ENCODE measurements at places on chromosomes 1 and 21.

GRCh38 chr1:226066415-226067078, 4.0 kb downstream of the H3-3A start:
- no peak for DNase-seq

- no peak for DNase-seq
Observed at GRCh38 chr1:117586747-117587498, 18.9 kb upstream of the TENT5C start.

- DNase-seq = no peak
Observed at GRCh38 chr21:34691390-34692032, 22.7 kb downstream of the CLIC6 start.

DNA sequence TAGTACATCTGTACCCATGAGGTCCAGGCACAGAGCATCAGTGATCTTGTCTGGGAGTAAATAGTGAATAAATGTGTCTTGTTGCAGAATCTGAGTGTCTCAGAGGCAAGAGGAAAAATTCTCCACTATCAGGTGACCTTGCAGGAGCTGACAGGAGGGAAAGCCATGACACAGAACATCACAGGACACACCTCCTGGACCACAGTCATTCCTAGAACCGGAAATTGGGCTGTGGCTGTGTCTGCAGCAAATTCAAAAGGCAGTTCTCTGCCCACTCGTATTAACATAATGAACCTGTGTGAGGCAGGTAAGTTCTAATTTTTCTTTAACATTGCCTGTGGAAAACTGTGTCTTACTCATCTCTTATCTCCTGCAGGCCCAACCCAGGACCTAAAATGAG, 43.1 kb downstream of the IL12RB2 start:
- DNase-seq = no peak

- DNase-seq = no peak
Observed at GRCh38 chr1:115057661-115058254, 28.1 kb downstream of the TSHB start.

DNA sequence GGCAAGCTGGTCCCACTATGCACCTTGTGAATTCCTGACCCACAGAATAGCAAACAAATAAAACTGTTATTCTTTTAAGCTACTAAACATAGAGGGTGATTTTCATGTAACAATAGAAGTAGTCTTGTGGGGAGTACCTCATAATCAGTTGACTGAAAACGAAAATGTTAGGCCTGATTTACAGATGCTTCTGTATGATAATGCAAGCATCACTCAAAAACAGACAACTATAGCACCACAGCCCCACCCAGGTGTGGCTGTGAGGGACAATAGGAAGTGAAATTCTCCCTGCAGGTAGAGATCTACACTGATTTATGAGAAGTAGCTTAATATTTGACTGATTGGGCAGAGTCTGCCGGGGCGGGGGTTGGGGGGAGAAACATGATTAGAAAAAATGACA, 26.5 kb upstream of the KRTAP19-8 start:
- no peak for DNase-seq

GRCh38 chr1:94591823-94592570, 50.4 kb upstream of the F3 start:
- peak; percentile 35 for DNase-seq

- no peak for DNase-seq
Observed at GRCh38 chr1:205014783-205015182, 28.2 kb upstream of the CNTN2 start.

GRCh38 chr21:44299085-44299457, 782 bp upstream of the PFKL start:
- no peak for DNase-seq

DNA sequence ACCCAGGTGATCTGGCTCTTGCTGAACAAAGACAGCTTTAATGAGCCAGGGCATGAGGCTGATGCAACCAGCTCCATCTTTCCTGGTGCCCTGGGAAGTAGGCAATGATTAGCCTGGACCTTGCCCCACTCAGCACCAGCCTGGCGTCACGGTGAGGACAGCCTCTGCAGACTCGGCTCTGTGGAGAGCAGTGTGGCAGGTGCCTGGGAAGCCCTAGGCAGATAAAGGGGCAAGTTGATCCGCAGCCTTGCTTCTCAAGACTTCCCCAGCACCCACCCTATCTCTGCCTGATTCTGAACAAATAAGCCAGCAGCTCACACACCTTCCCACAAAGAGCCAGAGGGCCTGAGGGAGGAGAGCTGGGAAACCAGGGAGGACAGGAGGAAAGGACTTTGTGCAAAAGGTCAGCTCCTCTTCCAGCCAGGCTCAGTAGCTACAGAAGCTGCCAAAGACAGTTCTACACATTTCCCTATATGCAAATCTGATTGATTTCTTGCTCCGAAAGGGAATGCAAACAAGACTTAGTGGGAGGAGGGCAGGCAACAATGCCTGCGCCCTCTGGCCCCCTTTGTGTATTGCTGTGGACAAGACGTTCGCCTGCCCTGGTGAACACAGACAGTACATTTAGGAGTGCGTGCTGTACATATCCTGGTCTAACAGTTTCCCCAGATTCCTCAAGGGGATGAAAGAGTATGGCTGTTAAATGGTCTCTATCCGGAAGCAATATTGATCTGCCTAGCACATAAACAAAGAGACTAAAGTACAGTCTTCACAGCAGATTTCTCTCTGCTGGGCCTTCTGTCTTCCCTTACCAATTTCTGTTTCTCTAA, 63.8 kb downstream of the BCAR3 start:
- no peak for DNase-seq

- no peak for DNase-seq
Observed at GRCh38 chr21:36613059-36613458, 85.9 kb upstream of the SIM2 start.

DNA sequence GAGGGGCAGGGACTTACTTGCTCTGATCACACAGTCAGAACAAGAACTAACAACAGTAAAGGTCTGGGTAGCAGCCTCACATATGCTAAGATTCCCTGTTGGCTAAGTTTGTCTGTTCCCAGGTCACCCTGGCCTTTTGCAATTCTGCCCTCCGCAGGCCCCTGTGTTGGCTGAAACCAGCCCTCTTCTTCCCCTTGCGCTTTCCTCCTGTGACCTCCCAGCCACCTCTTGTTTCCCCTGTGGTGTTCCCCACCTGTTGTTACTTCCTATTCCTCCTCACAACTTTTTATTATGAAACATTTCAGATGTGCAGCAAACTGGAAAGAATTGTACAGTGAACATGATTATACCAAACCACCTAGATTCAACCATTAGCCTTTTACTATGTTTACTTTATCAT, 23.4 kb downstream of the MAPKAPK2 start:
- no peak for DNase-seq

DNA sequence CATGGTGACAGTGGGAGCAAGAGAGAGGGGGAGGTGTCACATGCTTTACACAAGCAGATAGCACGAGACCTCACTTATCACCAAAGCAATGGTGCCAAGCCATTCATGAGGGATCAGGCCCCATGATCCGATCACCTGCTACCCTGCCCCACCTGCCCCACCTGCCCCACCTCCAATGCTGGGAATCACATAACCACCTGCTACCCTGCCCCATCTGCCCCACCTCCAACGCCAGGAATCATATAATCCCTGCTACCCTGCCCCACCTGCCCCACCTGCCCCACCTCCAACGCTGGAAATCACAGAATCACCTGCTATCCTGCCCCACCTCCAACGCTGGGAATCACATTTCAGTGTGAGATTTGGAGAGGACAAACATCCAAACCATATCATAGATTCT, 10.6 kb upstream of the AIRE start:
- DNase-seq = no peak

DNA sequence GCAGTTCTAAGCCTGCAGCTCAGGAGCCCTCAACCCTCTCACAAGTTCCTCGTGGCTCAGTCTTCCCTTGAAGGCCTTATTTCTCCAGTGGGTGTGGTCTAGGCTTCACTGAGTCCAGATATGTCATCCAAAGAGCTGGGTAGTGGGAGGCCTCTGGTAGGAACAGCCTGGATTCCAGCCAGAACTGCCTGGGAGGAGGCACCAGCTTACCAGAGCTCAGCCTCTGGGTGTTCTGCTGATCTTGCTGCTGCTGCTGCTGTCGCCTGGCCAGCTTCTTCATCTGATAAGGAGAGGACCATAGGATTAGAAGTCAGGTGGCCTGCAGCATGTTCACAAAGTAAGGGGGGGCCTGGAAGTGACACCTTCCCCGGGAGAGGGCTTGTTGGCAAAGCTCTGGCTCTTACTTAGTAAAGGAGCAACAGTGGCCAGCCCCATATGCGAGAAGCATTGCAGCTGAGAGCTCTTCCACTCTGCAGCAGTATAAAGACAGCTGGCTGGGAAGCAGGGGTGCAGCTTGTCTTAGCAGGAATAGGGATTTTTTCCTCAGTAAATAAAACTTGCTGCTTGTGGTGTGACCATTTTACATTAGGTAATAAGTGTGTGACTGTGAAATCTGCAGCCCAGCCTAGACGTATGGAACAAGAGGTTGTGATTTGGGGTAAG, 148.5 kb downstream of the LMX1A start:
- DNase-seq = no peak

DNA sequence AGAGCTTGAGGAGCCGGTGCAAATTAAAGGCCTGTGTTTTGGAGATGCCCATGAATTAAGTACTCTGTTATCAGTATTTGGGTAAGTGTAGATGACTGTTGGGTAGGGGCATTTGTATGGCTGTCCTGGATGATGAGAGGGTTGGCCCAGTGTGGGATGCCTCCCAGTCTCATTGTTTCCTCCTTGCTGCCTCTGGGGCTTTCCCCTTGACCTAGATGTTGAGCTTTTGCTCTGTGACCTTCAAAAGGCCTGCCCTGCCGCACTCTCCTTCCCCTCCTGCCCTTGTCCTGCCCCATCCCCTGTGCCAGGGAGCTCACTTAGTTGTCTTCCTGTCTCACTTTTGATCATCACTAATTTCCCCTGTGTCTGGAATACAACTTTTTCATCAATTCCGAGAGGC, 10.0 kb downstream of the GALNT2 start:
- DNase-seq = no peak

DNA sequence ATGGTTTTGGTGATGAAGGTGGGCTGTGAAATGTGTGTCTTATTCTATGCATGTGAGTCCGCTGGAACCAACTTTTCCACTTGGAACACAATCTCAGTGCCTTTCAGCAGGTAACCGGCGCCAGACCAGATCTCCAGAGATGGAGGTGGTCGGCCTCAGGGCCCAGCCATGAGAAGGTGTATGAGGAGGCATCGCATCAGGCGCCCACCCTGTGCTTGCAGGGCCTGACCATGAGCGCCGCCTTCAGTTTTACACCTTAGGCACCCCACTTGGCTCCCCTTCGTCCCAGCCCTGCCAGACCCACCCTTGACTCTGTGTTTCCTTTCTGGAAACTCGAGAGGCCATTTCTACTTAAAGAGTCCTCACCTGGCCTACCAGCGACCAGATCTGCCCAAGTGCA, 48.6 kb upstream of the ATF3 start:
- no peak for DNase-seq

DNA sequence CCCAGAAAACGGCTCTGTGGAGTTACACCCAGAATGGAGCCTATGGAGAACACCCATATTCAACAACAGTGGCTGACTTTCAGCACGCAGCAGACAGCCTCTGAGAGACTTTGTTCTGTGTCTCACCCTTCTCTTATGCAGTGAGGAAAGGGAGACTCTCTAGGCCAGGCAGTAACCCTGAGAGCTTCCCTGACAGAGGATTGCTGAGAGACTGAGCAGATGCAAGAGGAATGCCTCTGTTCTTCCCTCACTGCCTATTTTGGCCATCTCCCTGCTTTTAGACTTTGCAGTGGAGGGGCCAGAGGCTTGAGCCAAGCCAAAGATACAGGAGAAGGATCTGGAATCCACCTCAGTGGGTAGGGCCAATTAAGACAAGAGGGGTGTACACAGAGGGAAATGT, 41.8 kb upstream of the SLC16A1 start:
- no peak for DNase-seq

DNA sequence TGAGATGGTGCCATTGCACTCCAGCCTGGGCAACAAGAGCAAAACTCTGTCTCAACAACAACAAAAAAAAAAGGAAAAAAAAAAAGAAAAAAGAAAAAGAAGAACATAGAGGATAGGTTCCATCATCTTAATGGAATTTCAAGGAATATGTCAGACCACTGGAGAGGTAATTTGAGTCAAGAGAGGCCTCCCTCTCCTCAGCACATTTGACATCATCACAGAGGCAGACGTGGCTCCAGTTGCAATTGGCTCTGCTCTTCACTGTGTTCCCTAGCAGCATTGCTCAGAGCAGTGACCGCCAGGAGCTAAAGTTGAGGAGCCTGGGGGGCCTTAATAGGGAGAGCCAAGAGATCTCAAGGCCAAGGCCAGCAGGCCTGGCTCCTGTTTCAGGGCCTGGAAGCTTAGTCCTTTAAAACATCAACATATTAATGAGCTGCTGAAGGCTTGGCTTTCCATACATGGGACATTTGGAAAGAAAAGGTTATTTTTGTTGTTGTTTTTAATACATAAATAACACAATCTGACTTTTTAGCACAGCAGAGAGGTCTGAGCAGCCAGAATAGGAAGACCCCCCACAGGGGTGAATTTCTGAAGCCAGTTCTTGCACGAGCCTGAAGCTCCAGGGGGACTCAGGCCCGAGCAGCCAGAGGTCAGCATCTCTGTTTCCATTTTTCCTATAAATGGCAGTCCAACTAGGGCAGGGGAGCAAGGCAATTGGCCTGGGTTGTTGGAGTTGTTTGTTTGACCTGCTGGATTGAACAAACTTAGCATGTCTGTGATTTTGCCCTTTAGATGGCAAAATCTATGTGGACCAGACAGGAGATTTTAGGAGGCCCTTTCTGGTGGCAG, 118.3 kb upstream of the FGGY start:
- DNase-seq = no peak

DNA sequence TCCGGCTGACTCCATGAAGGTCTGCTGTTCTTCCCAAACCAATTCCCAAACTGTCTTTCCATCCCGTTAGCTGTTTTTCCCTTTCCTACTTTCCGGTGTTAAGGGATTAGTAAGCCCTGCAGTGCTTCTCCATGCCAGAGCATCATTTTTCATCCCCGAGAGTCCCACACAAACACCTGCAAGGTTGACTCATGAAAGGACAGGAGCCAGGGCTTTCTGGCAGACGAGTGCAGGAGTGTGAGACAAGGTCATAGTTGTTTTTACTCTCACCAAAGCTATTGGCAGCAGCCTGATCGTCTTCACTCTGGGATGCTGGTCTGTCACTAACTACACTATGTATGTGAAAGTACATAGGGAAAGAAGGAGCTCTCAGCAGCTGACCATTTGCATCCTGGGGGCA, 10.2 kb upstream of the BECN2 start:
- DNase-seq = no peak

DNA sequence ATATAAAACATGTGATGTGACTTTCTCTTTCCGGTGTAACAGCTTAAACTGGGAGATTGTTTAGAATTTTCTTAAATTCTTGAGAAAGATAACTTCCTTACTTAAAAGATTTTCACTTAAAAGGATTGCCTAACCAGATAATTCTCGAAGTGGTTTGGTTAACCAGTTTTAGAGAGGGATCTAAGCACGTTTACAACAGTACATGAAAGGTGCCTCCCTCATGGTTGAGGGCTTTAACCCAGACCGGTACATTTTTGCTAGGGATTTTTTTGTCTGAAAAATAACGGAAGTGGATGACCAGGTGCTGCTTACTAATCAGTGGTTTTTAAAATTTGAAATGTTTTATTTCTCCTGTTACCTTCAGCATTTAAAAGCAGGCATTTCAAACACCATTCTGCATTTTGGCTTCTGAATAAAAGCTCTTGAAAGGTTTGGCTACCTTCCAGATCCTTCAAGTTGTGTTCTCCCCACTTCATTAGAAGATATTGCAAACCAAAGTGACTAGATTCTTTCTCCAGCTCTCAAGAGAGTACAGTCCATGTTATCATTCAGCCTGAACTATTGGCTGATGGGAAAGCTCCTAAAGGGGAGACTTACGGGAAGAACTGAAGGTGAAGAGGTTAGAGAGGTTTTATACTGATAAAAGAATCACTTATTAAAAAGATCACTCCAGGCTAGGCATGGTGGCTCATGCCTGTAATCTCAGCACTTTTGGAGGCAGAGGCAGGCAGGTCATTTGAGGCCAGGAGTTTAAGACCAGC, 12.8 kb downstream of the S100PBP start:
- DNase-seq = no peak

- DNase-seq = no peak
Observed at GRCh38 chr21:42843056-42843455, 36.3 kb downstream of the WDR4 start.
